ENCODE measurements at places on chromosomes 3 and 15.

- no peak for DNase-seq
Observed at GRCh38 chr3:8851703-8852102, 82.3 kb upstream of the OXTR start.

DNA sequence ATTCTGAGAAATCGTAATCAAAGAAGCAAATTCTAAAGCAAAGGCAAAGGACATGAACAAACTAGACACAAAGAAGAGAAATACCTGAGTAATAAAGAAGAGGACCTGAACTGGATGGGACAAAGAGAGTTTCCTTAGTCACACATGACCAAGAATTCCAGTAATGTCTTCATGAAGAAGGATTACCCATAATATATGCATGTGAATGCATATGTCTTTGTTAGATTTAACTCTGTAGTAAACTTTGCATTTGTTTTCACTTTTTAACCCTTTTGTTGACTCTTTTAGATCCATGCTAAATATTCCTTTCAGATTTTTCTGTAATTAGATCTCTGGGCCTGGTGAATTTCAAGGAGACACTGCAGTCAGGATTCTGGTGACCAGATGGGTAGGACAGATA is 279.8 kb downstream of the ARRDC4 start:
- no peak for DNase-seq

DNA sequence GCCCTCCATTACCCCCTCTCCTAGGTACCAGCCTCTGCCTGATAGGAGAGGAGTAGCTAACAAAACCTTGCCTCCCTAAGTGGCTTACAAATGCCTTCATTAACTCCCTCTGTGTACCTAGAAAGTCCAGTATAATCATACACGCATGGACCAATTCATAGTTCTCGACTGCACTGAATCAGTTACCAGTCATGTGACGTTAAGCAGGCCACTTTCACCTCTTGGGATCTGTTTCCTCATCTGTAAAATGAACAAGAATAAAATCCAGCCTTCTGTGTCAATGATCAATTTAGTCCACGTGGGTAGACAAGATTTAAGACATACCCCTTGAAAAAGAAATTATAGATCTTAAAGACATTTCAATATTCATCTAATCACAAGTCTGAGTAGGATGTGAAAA is 72.2 kb downstream of the TRIM69 start:
- DNase-seq = no peak

DNA sequence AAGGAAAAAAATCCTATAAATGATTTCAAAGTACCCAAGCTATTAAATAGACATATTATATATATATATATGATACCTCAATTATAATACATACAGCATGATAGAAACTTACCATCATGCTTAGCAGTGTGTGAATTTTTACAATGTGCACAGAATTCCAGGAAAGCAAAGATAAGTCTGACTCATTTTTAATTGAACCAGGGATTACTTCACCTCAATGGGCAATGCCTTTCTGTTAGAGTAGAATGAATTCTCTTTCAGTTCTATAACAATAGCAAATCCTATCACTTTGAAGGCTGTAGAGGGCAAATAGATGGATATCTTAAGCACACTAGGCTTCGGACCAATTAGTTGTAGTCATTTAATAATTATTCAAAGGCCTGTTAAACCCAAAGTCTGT is 54.8 kb upstream of the P3H2 start:
- no peak for DNase-seq

GRCh38 chr15:47991357-47991756 is 129.4 kb upstream of the SLC24A5 start:
- DNase-seq = no peak

DNA sequence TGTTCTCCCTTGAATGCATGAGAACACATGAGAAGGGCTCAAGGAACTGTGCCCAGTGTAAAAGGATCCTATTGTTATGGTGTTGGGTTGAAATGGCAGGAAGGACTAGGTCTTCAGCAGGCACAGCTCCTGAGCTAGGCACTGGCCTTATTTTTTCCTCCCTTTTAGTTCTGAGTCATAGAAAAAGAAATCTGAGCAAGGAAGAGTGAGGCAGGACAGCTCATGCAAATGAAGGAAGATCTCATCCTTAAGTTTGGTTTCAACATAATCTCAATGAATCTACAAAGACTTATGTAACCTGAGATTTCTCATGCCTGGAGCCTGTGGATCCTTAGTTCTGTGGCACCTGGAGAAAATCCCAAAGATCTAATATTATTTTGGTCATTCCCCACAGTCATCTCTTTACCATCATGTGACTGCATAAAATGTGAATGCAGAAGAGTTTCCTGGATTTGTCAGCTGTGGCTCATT is 188.6 kb upstream of the TBL1XR1 start:
- DNase-seq = no peak

- no peak for DNase-seq
Observed at GRCh38 chr3:134709561-134710312, 58.9 kb upstream of the KY start.

GRCh38 chr3:29686889-29687592 is 406.2 kb downstream of the RBMS3 start:
- no peak for DNase-seq

DNA sequence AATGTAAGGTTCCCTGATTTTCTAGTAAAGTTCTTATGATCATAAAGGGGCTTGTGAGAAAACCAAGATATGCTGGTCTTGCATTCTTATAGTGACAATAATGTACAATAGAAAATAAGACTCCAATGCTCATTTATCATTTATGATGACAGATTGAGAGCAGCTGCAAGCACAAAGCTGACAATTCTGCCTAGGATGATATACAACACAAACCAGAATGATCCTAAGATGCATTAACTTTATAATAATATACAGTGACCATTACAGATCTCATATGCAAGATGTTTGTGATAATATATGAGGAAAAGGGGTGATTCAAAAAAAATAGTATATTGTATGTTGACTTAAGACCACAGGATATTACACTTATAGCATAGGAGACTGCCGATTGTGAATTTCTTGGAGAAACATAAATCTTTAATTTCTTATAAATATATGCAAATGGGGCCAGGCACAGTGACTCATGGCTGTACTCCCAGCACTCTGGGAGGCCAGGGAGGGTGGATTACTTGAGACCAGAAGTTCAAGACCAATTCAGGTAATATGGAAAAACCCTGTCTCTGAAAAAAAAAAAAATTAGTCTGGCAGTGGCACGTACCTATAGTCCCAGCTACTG is 387.0 kb downstream of the ZBBX start:
- no peak for DNase-seq

- DNase-seq = no peak
Observed at GRCh38 chr3:25156626-25157025, 271.4 kb upstream of the RARB start.

DNA sequence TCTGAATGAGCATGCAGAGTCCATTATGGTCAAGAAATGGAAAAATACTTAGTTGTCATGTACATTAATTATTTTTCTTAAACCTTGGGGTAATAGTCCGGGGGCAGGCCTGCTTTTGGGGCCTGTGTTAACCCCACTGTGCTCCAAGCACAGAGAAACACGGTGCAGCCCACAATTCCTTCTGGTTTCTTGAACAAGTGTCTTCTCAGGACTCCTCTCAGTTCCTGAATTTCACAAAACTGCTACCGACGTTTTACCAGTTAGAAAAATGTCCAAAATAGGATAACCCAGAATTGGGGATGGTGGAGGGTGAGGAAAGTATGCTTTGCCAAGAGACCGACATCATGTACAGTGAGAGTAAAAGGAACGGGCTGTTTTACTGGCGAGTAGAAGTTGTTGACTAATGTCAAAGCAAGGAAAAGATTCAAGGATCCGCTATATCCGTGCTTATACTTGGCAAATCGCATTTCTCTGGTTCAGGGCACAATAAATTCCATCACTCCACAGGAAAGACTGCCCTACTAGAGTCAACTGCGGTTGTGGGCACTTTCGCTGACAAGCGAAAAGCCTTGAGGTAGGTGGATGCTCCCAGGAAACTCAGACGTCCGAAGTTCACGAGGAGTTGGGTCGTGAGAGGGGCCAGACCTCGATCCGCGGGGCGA is 495 bp upstream of the NXPE3 start:
- no peak for DNase-seq

DNA sequence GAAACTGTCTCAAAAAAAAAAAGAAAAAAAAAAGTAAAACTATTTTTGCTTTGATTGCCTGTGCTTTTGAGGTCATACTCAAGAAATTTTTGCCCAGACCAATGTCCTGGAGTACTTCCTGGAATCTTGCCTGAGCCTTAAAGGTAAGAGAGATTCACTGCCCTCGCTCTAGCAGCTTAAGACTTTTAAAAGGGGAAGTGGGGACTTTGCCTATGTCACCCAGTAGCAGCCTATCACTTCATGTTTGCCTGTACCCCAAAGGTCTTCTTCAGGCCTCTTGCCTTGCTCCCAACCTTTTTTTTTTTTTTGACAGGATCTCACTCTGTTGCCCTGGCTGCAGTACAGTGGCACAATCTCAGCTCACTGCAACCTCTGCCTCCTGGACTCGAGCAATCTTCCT is 18.9 kb upstream of the GOLGB1 start:
- no peak for DNase-seq

DNA sequence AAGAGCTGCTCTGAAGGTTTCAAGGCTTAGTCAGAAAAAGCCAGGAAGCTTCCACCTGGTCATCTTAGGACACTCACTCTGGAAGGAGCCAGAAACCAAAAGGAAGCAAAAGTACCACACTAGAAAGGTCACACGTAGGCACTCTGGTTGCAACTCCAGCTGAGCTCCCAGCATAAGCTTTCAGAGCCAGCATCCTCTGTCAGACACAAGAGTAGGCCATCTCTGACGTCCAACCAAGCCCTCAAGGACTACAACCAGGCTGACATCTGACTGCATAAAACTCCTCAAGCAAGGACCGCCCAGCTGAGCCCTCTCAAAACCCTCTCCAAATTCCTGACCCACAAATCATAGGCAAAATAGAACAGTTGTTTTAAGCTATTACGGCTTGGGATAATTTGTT is 12.8 kb downstream of the SH3BP5 start:
- DNase-seq = no peak

- no peak for DNase-seq
Observed at GRCh38 chr15:72770673-72771328, 12.8 kb downstream of the ADPGK start.

DNA sequence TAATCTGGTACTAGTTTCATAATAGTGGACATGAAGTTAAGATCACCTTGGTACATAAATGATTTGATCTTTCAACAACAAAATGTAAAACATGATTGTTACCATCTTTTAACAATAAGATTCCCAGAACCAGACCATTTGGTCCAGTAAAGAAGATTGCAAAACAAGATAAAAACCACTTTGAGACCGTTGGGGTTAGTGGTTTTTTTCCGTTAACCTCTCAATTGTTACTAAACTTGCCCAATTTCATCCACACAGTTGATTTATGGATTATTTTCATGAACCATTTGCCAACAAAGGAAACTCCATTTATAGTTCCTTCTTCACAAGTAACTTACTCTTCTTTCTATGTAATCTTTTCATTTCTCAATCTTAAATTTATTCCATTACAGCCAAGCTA is 53.8 kb downstream of the ATP8B4 start:
- no peak for DNase-seq

DNA sequence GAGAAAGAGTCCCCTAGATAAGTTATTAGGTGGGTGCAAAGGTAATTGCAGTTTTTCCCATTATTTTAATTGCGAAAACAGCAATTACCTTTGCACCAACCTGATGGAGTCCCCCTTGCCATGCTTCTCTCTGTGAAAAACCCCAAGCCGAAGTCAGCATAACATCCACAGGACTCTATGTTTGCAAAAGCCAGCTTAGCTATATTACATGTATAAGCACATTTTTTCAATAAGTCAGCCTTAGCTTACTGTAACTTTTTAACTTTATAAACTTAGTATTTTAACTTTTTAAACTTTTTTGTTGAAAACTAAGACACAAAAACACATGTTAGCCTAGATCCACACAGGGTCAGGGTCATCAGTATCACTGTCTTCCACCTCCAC is 21.4 kb upstream of the MUC20 start:
- no peak for DNase-seq

DNA sequence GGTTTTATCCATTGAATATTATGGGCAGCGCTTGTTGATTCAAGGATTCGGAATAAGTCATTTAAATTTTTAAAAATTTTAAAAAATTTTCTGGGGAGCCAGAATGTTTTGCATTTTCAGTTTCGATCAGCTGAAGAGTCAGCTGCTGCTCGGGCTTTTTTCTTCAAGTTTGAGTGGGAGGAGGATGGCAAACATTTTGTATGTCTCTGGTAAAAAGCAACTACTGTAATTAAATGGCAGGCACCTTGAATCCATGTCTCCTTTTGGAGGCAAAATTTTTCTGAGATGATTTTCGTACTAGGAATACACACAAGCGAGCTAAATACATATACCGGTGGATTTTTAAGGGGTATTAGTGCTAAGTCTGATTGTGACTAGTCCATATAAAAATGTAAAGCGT is 612 bp downstream of the C3orf38 start:
- DNase-seq = no peak

GRCh38 chr3:131738095-131738494 is 235.3 kb upstream of the MRPL3 start:
- DNase-seq = no peak

DNA sequence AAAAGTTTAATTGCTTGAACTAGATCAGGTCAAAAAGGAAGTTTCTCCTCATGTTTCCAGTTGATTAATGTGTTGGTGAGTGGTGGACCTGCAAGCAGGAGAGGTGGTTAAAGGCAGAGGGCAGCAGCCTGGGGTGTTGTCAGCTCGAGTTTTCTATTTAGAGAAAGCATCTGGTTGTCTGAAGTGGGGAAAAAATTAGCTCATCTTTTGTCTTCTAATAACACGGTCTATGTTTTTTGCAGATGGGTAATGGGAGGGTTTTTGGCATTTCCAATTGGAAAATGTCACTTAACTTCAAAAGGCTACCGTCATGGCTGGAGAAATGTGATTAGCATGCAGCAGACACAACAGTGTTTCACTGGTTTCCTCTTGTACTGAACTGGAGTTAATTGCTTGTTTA is 122.6 kb downstream of the ITPR1 start:
- DNase-seq = no peak

DNA sequence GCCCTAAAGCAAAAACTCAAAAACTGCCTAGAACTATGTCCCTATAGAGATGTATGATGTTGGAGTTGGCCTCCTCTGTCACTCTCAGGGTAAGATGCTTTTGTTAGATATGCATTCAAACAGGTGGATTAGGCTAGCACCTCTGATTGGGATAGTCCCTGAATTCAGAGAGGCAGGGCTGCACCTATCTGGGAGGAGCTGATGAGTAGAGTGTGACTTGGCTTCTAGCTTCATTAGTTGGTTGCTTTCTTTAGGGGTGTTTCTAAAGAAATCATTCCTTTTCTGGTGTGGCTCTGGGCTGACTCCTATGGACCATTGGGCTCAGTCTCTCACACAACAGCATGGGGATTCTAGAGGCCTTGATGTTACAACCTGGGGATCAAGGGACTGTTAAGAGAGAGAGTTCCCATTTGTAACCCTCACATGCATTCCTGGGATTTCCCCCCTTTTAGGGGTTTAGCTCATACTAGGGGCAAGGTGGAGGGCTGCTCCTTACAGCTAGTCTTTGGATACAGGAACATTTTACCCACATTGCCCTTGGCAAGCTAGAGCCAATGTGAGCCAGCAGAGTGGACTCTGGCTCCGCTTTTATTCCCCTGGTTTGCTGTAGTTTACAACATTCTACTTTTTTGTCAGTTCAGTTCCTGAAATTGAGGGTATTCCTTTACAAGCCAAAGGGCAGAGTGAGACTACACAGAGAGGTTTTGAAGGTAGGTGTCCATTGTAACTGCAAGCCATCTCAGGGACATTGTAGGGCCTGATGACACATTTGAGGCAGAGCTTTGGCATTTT is 7.5 kb downstream of the ZNF592 start:
- DNase-seq = no peak
